Hematopoietic multipotent progenitor cell (in vitro differentiated cells): ENCODE measurements at places on chromosomes 1 and 21. TPM values are rescaled to one million over a fixed set of nuclear protein-coding genes. Genes with fewer than 3 reads are reported as not detected.

Gene NECTIN4
- under 0.01 TPM for total RNA-seq

Gene C4BPB
- under 0.01 TPM for total RNA-seq

Gene CRP
- not detected for total RNA-seq

Gene PGBD5
- total RNA-seq = under 0.01 TPM

Gene KDM5B
- 103 TPM for total RNA-seq

Gene CFHR3
- total RNA-seq = not detected

Gene UBL4B
- total RNA-seq = not detected

Gene DRAXIN
- 0.27 TPM for total RNA-seq

Gene LY9
- total RNA-seq = 1.3 TPM

Gene SAMD13
- total RNA-seq = 5.7 TPM

Gene OPRD1
- not detected for total RNA-seq

Gene RGS4
- total RNA-seq = not detected

Gene DNAJC28
- 0.54 TPM for total RNA-seq

Gene AUNIP
- total RNA-seq = 1.3 TPM

Gene SYDE2
- total RNA-seq = 3.2 TPM

DNA sequence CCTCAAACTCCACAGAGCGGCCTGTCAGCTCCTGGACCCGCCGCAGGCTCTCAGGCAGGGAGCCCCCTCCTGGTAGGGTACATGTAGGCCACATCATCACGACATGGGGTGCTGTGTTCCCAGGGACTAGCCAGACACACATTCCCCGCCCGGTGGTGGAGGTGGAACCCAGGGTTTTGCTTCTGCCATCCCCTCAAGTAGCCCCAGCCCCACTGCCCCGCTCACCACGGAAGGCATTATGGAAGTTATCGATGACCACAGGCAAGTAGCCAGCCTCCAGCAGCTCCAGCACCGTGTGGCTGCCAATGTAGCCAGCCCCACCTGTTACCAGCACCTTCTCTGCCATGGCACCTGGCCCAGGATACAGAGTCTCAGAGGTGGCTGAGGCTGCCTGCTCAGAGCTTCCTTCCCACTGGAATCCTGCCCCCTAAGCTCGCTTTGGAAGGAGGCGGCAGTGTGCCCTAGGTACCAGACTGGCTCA is 1.9 kb downstream of the GALE start:
- DNase-seq = no peak

GRCh38 chr1:17403081-17403480 is 31.1 kb downstream of the PADI6 start:
- DNase-seq = no peak

- DNase-seq = no peak
These were observed 30.2 kb upstream of the ATP5PO start for GRCh38 chr21:33945652-33946270.

DNA sequence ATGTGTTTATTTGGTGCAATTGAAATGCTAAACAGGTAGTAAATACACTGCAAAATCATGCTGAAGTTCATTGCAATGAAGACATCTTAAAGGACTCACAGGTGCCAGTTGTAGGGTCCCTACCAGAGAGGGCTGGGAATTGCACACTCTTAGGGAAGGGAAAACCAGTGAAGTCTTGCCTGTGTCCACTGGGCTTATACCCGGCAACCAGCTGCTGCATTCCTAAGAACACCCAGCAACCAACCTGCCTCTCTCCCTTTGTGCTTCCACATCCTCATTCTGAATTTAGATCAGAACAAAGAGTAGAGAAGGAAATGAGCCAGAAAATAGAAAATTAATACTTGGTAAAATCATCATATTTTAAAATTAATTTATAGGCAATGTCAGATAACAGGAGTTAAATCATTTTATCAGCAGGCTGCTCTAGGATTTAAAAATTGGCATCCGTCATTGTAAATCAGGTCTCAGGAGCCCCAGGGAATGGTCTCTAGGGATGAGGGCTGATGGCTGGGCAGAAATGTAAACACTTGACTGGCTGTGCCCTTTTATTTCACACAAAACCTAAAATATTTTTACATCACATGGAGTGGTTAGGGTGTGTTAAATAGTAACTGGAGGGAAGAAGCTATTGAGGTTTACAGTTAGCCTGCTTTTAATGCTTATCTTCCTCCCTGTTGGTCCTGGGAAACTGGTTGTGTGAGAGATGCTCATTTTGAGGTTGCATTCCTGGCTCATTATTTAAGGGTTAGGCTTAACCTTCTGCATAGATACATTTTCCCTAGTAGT is 31.3 kb downstream of the PTGFRN start:
- no peak for DNase-seq

GRCh38 chr1:112923959-112924349 is 32.0 kb downstream of the SLC16A1 start:
- DNase-seq = no peak

- DNase-seq = no peak
These were observed 181.0 kb downstream of the DISC1 start for GRCh38 chr1:231807541-231807940.

DNA sequence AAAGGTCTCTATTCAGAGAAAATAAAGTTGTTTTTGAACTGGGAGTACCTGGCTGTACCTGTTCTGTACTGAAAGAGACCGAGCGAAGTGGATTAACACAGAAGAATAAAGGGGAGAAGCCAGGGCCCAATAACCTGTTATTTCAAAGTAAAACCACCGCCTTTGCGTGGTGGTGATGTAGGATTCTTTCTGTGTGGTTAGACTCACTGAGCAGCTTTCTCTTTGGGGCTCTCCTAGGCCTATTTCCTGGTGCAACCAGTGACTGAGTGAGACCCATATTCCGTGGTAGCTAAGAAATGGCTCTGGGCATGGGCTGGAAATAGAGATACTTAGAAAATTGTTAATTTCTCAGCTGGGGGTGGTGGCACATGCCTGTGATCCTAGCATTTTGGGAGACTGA is 99.9 kb downstream of the XCL2 start:
- no peak for DNase-seq

- DNase-seq = no peak
These were observed 19.0 kb downstream of the SDC3 start for GRCh38 chr1:30889511-30889910.

GRCh38 chr1:64502931-64503330 is 33.0 kb downstream of the CACHD1 start:
- no peak for DNase-seq

DNA sequence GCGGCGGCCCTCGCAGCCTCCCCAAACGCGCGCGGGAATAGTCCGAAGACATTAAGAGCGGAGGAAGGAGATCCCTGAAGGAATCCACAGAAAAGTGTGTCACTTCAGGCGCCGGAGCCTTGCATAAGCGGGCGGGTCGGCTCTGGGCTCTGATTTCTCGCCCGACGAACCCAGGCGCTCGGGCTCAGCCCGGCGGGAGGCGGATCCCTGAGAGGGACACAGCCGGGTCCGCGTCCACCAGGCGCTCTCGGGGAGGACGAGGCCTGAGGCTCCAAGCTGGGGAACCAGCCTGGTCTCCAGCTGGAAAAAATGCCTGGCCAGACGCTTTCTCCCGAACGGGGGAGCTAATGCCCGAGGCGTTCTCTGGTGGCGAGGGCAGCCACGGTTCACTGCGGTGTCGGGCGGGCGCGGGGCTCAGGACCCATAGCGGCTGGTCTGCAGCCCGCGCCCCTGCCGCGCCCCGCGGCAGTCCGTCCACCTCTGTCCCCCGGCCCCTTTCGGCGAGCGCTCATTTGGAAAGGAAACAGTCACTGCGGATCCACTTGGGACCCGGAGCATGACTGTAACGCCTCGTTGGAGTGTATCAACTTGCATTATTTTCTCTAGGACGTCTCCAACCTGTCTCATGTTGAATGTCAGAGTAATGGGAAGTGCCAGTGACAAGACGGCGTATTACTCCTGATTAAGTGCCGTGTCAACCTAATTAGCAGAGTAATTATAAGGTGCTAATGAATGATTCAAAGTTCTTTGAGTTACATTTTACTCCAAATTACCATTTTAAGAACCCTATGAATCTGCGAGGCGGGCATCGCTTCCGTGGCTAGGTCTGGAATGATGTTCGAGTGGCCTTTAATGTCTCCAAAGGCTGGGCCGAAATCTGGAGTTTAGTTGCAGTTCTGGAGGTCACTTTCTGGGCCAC is 1.6 kb upstream of the BARHL2 start:
- DNase-seq = no peak

- no peak for DNase-seq
These were observed 107.8 kb downstream of the SIK1 start for GRCh38 chr21:43318841-43319781.

DNA sequence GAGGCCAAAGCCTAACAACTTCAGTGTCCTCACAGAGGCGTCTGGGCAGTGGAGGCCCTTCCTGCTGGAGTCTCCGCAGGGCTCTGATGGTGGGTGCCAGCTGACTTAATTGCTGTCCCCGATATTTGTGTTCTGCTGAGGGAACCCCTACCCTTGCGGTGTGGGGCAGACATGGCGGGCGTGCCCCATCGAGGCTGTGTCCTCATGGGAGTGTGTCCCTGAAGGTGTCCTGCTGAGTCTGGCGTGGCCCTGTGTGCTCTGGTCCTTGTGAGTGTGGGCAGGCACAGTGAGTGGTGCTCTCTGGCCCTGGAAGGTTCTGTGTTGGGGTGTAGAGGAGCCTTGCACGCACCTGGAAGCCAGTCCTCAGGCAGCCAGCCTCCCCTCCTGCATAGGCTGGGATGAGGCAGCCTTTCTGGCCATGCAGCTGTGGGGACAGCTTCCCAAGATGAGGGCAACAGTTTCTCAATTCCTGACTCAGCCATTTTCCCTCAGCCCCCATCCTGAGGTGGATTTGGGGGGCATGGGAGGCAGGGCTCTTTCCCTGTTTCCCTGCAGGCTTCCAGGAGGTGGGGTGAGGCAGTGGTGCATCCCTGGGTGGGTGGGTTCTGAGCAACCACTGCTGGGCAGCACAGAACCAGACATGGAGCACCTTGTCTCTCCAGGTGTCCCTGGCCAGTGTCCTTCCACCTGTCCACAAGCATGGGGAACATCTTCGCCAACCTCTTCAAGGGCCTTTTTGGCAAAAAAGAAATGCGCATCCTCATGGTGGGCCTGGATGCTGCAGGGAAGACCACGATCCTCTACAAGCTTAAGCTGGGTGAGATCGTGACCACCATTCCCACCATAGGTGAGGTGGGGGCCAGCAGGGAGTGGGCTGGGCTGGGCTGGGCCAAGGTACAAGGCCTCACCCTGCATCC is 6.5 kb downstream of the C1orf35 start:
- DNase-seq = no peak

- no peak for DNase-seq
These were observed 137.1 kb downstream of the CAMTA1 start for GRCh38 chr1:6922096-6922931.

DNA sequence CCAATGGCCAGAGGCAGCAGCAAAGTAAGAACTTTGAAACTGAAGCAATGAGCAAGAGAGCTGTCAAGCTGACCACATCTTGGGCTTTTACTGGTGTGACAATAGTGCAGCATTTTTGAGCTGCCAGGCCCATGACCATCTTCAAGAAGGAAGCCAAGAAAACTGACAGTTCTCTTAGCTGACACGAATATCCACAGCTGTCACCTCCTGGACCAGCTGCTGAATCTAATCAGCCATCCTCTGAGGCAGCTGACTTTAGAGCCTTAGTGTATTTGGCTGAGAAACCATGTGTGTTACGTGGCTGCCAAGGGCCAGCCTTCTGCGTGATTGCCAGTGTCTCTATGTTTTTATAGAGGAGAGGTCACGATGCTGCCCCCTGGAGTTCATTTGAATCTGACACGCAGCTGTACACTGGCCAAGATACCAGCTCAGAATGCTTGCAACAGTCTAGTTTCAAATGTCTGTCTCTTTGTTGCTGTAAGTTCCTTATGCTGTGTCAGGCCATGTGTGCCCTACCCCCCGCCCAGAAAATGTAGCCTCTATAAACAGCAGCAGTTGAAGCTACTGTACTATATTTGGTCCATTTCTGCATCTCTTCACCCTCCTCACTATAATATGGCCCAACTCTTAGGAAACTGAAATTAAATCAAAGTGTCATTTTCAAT is 39.7 kb downstream of the PALMD start:
- peak; percentile 60 for DNase-seq

- DNase-seq = peak; percentile 18
These were observed 26.0 kb upstream of the BCL9 start for GRCh38 chr1:147515045-147515869.

DNA sequence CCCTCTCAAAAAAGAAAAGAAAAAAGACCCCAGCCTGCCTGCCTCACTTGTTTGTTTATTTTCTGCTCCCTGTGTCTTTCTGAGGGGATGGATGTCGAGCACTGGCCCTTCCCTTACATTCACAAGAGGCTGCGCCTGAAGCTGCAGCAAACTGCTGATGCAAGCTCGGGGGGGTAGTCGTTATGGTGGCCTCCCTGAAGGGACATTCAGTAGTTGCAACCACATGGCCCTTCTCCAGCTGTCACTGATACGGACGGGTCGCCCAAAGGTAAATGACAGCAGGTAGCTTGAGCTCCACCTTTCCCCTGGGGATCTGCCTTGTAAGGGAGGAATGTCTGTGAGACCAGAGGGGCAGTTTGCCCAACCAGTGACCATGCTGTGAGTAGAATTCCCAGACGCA is 17.7 kb downstream of the PLEKHM2 start:
- DNase-seq = no peak

GRCh38 chr1:245448975-245449431 is 294.2 kb downstream of the KIF26B start:
- DNase-seq = no peak

DNA sequence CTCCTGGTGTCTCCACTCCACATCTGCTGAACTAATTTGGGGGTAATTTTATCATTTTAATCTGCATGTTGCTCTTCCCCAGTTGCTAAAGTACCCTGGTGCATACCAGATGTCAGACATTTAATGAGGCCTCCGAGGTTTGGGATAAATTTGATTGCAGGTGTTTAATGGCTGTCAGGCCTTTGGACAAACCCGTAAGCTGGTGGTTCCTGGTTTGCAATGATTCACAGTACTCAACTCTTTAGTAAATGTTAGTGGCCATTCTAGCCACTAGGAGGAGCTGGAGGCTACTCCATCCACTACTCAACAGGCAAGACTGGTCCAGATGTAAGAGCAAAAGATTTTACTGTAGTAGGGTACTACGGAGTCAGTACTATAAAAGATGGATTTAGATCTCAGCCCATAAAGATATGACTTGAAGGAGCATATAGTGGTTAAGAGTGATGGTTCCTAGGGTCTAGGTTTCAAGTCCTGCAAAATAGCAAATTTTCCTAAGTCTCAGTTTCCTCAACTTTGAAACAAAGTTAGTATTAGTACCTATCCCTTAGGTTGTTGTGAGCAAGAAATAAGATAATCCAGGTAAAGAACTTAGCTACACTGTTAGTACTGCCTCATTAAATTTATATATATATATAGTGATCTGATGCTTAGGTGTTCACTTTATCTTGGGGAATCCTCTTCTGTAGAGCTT is 132.8 kb downstream of the SNX7 start:
- peak; percentile 32 for DNase-seq

- no peak for DNase-seq
These were observed 317.3 kb downstream of the COL11A1 start for GRCh38 chr1:102790997-102791396.

DNA sequence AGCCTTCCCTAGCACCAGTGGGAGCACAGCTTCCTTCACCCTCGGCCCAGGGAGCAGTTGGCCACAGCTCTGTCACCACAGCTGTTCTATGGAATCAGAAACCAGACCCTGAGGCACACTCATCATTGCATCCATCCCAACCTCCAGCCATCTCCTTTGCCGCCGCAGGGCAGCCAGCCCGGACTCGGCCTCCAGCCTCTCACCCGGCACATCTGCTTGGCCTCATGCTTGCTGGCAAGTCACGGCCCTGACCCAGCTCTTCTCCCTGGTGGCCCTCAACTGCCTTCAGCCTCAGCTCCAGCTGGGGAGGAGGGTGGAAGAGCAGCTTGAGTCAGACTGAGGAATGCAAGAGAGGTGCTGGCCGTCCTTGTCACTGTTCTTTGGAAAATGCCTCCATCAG is 59.8 kb downstream of the TOR1AIP2 start:
- no peak for DNase-seq
